ENCODE measurements at places on chromosomes 12 and 14.

GRCh38 chr14:74875941-74876913, at the start of gene PROX2:
PROX2 (minus strand) TSS chr14:74876145; CDS start chr14:74863834, 12,311 bp downstream.
- no peak for DNase-seq

GRCh38 chr14:96126783-96127271, 77.8 kb upstream of the BDKRB2 start:
- DNase-seq = peak; percentile 20

DNA sequence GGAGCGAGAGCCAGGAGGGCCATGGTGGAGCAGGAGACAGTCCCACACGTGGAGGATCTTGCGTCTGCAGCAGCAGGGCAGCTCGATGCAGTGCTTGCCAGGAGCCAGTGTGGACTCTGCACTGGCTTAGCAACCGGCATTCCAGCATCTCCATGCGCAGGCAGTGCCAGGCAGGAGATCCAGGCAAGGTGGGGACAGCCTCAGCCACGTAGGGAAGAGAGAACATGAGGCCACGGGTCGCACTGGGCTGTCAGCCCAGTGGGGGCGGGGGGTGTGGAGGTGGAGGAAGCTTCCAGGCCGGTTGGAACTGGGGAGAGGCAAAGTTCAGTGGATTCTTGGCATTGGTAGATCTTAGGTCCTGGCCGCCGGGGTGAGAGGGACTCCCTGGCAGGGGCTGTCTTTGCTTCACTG, 121.0 kb upstream of the EVL start:
- DNase-seq = no peak

DNA sequence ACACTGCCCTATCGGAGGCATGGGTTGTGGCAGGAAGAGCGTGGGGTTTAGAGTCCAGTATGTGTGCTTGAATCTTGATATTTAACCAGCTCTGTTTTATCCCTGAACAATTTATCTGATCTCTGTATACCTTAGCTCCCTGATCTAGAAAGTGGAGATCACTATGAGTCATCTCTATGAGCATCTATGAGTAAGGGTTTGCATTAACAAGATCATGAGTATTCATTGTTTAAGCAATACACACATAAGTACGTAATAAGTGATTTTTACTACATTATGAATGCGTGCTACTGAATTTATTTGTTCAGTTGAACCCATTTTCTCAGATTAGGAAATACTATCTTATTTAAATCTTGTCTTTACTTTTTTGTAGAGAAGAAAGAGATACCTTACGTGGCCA, 49.4 kb downstream of the GPATCH2L start:
- no peak for DNase-seq

DNA sequence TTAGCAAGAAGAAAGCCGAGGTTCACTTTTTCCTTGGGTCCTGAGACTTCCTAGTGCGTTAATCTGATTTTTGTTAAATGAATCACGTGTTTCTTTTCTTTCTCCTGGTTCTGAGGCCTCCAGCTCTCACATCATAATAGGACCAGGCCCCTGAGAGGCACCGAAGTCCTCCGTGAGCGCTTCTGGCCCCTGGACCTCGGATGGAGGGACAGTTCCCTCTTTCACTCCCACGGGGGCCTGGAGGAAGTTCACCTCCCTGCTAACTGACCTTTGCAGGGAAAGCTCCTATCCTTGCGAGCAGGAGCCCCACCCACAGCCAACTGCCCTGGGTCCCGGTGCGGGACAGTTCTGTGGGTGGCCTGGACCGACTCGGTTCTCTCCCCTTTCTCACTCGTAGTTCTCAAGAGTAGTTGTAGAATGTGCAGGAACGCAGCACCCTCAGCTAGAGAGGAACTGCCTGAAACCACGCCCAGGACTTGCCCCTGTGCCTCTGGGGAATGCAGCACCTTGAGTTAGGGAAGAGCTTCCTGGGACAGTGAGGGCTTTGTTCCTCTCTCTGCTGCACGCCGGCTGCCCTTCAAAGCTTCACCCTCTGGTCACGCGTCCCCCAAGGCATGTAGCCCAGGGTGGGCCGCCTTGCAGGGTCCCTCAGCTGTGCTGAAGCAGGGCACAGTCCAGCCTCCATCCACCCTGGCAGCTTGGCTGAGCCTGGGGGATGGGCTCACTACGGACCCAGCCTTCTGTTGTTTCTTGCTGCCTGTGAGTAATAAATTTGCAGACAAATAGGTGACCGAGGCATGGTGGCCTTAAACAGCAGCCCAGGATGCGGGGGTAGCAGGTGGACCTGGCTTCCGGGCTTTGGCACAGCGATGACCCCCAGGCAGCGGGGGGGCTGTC, 264.6 kb downstream of the ADGRD1 start:
- DNase-seq = no peak

DNA sequence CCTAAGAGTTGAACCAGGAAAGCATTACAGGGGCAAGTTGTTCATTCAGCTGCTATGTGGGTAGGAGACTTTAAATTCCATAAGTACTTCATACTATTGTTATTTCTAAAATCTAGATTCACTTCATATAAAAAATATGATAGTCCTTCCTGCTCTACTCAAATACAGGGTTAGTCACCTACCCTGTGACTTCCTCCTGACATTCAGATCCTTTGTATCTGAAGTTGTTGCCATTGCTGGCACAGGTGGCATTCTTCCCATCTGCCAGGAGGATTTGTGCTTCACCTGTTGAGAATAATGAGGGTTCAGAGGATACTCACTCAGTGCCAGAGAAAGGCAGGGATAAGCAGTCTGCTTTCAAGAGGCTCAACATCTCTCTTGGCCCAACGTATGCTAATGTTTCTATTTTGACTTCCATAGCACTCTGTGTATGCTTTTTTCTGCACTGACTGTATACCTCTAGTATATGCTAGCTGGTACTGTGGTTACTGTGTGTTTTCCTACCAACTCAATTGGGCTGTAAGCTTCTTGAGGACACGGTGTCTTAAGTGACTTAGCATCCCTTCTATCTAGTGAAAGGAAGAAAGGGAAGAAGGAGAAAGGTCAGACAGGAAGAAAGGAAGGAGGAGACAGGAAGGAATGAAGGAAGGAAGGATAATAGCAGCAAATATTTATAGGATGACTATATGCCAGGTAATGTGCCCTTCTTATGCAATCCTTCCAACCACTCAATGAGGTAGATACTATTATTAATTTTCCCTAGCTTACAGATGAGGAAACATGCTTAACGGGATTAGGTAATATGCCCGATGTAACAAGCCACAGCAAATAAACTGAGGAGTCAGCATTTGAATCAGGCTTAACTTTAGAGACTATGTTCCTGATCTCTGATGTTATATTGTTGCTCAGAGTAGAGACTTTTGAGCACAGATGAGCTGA, 38.5 kb upstream of the FGF6 start:
- DNase-seq = no peak
